Astrocyte (in vitro differentiated cells and primary cell): ENCODE measurements at places on chromosomes 16 and 17. TPM values are rescaled to one million over a fixed set of nuclear protein-coding genes. Genes with fewer than 3 reads are reported as not detected.

DNA sequence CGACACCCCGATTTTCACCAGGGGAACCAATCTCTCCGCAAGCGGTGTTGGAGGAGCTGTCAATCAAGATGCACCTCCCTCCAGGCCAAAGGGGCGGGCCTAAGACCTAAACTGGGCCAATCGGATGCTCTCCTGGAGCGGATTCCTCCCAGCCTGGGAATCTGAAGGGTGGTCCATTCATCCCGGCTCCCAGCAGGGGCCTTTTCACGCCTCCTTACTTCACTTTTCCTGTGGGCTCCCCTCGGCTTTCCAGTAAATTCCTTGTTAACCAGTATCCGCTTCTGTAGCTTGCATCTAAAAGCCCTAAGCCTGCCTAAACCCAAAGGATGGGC is 17.1 kb downstream of the C16orf74 start:
- DNase-seq, result no peak

KRTAP3-1 gene
- total RNA-seq, result not detected in 2 replicates

GRCh38 chr16:30472328-30472942 is at the start of gene ITGAL:
ITGAL (plus strand) TSS chr16:30472742; CDS start chr16:30472838, 96 bp downstream.
- DNase-seq, result no peak

DNA sequence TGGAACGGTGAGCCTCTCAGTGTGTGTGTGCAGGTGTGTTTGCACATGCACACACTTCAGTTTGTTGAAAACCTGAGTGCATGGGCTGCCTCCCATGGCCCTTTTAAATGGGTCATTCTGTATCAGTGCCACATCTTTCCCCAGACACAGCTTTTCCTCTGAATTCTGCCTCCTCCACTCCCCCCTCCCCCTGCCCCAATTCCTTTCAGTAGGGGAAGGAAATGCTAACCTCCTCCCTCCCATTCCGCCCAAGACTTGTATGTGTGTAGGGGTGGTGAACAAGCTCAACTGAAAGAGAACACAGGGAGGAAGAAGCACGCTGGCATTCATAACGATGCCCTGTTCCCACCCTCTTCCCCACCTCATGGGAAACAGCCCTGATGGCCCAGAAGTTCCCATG is 34.3 kb downstream of the C17orf75 start:
- no peak for DNase-seq

MFSD11 gene
- 20.1 and 20.9 TPM in 2 replicates for total RNA-seq

DNA sequence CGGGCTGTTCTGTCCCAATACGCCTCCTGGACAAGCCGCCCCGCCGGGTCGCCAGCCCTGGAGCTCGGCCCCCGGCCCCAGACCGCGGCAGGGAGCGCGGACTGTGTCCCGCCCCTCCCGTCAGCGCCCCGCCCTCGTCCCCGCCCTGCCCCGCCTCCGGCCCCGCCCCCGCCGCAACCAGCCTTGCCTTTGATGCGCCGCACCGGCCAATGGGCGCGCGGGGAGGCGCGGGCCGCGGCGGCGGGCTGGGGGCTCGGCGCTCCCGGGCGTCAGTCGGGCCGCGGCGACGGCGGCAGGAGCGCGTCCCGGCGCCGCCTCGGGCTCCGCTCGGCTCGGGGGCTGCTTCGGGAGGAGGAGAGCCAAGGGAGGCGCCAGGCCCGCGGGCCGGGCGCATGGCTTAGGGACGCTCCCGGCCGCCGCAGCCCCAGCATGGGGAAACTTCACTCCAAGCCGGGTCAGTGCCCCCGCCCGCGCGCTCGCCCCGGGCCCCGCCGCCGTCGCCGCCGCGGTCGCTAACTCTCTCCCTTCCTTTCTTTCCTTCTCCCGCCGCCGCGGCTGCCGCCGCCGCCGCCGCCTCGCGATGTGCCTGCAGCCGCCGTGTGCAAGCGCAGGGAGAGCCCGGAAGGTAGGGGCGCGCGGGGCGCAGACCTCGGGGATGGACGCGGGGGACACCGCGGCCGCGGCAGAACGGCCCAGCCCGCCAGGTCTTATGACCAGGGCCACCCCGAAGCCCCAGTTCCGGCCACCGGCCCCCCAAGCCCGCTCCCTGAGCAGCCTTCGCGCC is at the start of gene NKD1:
Gene NKD1, plus strand, starts transcription at position 272 of the 784 bp plus-strand sequence. Its CDS starts 158 bp downstream, at position 430.
- peak; percentile 10 for DNase-seq

SNN gene
- 12.2 and 16.7 TPM in 2 replicates for total RNA-seq

DNA sequence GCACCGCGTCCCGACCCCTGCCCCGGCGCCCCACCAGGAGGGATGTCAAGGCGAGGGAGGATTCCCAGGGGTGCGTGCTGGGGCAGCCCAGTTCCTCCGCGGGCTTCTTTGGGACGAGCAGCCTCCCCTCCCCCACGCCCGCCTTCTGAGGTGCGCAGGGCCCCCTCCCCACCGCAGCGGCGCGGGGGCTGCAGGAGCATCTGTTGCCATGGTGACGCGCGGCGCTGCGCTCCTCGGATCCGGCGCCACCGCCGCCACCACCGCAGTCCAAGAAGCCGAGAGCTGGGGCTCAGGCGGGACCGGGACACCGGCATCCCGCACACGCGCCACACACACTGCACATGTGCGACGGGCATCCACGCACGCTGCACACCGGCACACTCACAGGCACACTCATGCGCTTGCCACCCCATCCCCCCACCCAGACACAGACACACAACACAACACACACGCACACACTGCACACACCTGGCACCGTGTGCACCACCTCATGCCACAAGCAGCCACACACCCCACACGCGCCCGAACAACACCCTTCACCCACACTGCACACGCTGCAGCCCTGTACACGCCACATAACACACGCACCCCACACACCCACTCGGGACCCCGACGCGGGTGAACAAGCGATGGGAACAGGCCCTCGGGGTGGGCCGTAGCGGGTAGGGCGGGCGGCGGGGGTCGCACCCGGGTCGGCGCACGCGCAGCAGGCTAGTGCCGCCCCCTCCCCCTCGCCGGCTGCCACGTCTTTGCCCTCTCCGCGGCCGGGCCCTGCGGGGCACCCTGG is 17.0 kb downstream of the ENPP7 start:
- DNase-seq, result no peak
